ENCODE measurements at places on chromosomes 1 and 21. TPM values are rescaled to one million over a fixed set of nuclear protein-coding genes. Genes with fewer than 3 reads are reported as not detected.

The CCDC17 gene
- 0.37 TPM for total RNA-seq

The LORICRIN gene
- not detected for total RNA-seq

The TMEM125 gene
- total RNA-seq = not detected

The KIF26B gene
- 0.10 TPM for total RNA-seq

The NES gene
- 1.2 TPM for total RNA-seq

The CHI3L1 gene
- not detected for total RNA-seq

The PLA2G2C gene
- total RNA-seq = not detected

The ZNF695 gene
- total RNA-seq = 1.8 TPM

The SLAMF8 gene
- not detected for total RNA-seq

The CACNA1S gene
- not detected for total RNA-seq

The OR6N1 gene
- total RNA-seq = not detected

The AGMAT gene
- total RNA-seq = 6.1 TPM

The PCNX2 gene
- total RNA-seq = 12.0 TPM

The PLEKHN1 gene
- total RNA-seq = 4.9 TPM

The CD1B gene
- total RNA-seq = not detected

The DISP3 gene
- total RNA-seq = 0.28 TPM

The LHX4 gene
- total RNA-seq = 0.45 TPM

The CTNNBIP1 gene
- total RNA-seq = 10.7 TPM

The SPRR2A gene
- not detected for total RNA-seq

The EFNA1 gene
- total RNA-seq = 36.5 TPM

The C1orf115 gene
- 5.8 TPM for total RNA-seq

The S100A5 gene
- total RNA-seq = 0.70 TPM

The TGFB2 gene
- total RNA-seq = 23.7 TPM

The VANGL2 gene
- total RNA-seq = 1.1 TPM

The SIM2 gene
- 10.6 TPM for total RNA-seq

The MYBPHL gene
- not detected for total RNA-seq

The NENF gene
- 130 TPM for total RNA-seq

The TBX19 gene
- total RNA-seq = 0.61 TPM

The FAAH gene
- 0.82 TPM for total RNA-seq

The SPATA46 gene
- total RNA-seq = not detected

The KRTAP19-3 gene
- not detected for total RNA-seq

The SLFNL1 gene
- not detected for total RNA-seq

The IRF6 gene
- total RNA-seq = 0.11 TPM

The SPATA45 gene
- total RNA-seq = not detected

The CD160 gene
- 0.10 TPM for total RNA-seq

The SELL gene
- total RNA-seq = 0.28 TPM

The SFN gene
- total RNA-seq = 397 TPM

The FMO2 gene
- total RNA-seq = not detected

The CFAP107 gene
- total RNA-seq = not detected

The RHOU gene
- total RNA-seq = 7.2 TPM

The CLDN8 gene
- total RNA-seq = not detected

The OLIG2 gene
- not detected for total RNA-seq

The WNT4 gene
- total RNA-seq = 0.41 TPM

The MMP23B gene
- 1.1 TPM for total RNA-seq

The OVAAL gene
- not detected for total RNA-seq

The CYP4X1 gene
- total RNA-seq = not detected

The C1orf53 gene
- total RNA-seq = 7.7 TPM

Data from A549 treated with CpdA at 1 μM for 4 hours (cell line).